ENCODE measurements at places on chromosomes 4 and X.
A peak's percentile ranks its signal among the peaks of the same experiment; 100 is the strongest.

- DNase-seq: no peak
These were observed at the start of gene LOC101059915 for GRCh38 chrX:71667328-71668247. LOC101059915 (plus strand) TSS chrX:71667546.

DNA sequence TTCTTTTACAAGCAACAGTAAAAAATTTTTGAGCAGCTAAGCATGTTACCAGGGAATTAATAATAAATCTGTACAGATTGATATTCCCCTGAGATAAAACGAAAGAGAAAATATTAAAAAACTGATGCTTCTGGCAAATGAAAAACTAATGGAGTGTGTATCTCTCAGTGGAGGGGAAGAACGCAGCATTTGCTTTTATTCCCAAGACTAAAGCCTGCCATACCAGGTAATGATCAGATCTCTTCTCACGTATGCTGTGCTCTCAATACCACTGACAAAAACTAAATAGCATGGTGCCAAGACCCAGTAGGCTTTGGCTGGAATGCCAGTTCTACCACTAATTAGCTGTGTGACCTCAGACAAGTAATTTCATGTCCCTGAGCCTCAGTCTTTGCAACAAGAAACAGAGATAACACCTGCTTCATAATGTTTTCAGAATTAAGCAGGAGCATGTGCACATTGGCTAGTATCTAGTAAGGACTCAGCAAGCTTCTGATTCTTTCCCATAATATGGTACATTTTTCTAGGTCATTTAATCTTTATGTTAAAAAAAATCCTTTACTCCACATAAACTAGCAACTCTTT, 179.6 kb downstream of the CENPC start:
- peak; percentile 19 for DNase-seq

DNA sequence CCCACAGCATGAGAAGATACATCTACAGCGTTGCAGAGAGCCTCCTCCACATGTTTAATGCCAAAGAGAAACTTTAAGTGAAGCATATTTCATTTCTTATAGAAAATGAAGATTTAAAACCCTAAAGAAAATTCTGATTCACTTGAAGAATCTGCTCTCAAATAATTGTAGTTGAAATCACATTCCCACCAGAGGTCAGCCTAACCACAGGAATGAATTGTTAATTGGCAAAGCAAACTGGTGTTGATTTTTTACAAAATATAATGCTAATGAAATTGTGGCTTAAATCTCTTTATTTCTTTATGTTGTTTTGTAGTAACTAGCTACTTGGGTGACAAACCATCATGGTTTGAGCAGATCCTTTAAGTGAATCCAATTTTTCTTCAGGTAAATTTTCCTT, 31.1 kb upstream of the WDR17 start:
- no peak for DNase-seq

GRCh38 chr4:185865901-185866328, 53.9 kb upstream of the SORBS2 start:
- DNase-seq: no peak

DNA sequence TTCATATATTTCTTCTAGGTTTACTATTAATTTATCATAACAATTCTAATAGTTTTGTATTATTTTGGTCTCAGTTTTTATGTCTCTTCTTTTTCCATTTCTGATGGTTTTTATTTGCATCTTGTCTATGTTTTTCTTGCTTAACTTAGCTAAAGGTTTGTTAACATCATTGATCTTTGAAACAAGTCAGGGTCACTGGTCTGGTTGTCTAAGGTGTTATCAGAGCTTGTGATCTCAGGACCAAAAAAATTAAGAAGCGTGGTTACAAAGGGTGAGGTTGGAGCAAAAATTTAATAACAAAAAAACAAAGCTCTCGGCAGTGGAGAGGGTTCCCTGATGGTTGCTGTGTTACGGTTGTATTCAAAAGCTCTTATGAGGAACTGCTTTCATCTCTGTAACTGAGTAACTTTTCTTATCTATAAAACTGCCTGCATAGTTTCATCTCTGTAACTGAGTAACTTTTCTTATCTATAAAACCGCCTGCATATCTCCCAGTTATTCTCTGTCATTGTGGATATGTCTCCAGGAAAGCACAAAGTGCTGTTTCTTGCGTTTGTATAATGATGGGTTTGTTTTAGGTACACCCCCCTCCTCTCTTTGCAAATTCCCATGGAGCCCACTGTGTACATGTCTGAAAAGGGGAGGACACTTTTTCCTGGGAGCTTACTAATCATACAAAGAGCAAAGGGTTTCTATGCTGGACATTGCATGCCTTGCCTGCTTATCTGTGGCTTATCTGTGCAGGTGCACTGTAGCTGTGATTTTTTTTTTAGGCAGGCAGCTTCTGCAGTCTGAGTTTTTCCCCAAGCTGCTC, 62.4 kb upstream of the UGT2B15 start:
- DNase-seq: no peak

GRCh38 chrX:66002824-66003680, 36.8 kb downstream of the VSIG4 start:
- DNase-seq: no peak

GRCh38 chr4:5758741-5759140, 47.7 kb downstream of the EVC start:
- DNase-seq: no peak

GRCh38 chrX:19440713-19441112, 74.6 kb downstream of the MAP3K15 start:
- DNase-seq: no peak

GRCh38 chr4:124803026-124803425, 90.5 kb upstream of the ANKRD50 start:
- no peak for DNase-seq

GRCh38 chr4:80049402-80049801, 23.6 kb downstream of the ANTXR2 start:
- DNase-seq: no peak

DNA sequence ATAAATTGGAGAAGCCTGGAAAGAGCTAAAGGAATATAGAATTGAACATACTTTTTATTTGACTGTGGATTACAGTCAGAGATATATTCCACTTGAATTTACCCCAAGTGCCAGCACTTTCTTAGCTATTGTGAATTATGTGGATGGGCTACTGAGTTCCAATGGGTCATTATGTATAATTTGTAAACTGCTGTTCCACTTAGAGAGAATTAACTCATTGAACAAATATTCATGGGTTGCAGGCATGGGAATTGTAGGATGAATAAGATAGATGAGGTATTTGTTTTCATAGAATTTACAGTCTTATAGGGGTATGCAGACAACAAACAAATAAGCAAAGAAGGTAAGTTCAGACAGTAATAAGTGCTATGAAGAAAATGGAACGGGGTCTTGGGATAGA, 195.7 kb downstream of the SHROOM3 start:
- DNase-seq: no peak

- no peak for DNase-seq
These were observed 39.8 kb upstream of the ATOH1 start for GRCh38 chr4:93788712-93789111.

GRCh38 chr4:85565761-85566480, 91.0 kb downstream of the ARHGAP24 start:
- no peak for DNase-seq

GRCh38 chr4:179116011-179116410, 1673.8 kb upstream of the AGA start:
- DNase-seq: no peak

GRCh38 chr4:174320494-174321199, 36.9 kb downstream of the CEP44 start:
- DNase-seq: no peak

DNA sequence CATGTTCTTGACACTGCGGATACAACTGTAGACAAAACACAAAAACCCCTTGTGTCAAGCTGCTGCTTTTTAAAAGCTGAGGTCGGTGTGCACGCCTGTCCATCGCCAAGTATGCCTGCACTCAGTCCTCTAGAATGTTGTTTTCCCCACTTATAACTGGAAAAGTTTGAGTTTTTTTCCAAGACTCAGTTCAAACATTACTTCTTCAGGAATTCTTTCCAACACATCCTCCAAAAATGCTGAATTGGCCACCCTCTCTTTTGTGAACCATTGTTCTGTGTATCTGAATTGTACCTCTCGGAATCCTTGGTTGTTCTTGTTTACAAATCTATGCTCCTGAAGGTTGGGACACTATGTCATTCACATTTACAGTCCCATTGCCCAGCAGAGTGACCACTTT, 94.6 kb downstream of the REELD1 start:
- DNase-seq: no peak

- DNase-seq: no peak
These were observed 36.0 kb upstream of the NSUN7 start for GRCh38 chr4:40713798-40714197.

DNA sequence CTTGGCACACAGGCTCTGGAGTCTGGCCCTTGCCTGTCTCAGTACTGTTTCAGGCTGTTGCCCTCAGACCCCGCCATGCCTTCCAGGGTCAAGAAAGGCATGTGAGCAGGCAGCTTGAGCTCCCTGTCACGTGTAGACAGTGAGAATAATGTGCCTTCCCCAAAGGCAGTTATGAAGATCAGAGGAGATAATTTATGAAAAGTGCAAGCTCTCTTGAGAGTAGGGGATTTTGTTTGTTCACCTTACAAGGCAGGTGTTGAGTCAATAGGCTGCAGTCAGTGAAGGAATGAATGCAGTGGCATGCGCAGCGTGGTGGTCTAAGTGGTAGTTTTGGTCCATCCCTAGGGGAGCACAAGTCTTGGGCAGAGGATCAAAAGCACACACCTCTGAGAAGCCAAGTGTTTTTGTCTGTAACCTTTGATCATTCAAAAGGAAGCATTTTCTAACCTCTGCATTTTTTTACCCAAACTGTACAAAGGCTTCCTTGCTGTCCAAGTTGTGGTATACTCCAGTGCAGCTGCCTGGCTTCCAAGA, 14.4 kb downstream of the HADH start:
- DNase-seq: no peak

GRCh38 chr4:85452058-85452731, 22.8 kb upstream of the ARHGAP24 start:
- no peak for DNase-seq

DNA sequence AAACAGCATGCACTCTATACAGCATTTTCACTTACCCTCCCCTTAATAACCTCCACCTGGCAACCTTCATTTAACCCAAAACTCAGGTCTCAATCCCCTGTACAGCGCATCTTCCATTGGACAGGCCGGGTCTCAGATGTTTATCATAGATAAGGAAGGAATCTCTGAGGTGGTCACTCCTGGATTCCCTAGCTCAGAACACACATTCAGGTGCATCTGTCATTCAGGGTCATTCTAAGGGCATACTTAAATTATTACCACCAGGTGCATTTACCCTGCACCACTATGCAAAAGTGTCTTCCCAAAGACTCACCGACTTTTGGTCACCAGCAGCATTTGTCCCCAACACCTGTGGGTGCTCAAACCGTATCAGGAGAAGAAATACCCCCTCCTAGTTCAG, 144.2 kb downstream of the RELL1 start:
- DNase-seq: no peak

- peak; percentile 65 for DNase-seq
These were observed 18.8 kb upstream of the TMSB4X start for GRCh38 chrX:12955882-12956703.

DNA sequence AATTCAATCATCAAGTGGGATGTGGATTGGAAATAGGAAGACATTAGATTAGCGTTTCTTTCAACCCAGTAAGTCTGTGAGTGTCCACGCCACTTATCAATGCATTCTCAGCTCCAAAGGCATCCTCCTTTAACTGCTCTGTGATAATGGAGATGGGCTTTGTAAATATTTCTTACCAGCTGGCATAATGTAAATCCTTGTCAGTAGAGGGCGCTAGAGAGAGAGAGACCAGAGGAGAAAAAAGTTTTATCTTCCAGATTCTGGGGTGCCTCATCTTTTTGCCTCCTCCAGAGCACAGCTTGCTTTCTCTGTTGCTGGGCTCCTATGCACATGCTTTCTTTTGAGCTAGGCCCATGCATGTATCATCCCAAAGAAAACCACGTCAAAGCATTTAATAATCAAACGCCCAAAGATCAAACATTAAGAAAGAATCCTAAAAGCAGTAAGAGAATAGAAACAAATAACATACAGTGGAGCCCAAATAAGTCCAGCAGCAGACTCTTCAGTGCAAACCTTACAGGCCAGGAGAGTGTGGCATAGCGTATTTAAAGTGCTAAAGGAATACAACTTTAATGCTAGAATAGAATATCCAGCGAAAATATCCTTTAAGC, 9.6 kb upstream of the MTMR1 start:
- peak; percentile 60 for DNase-seq

DNA sequence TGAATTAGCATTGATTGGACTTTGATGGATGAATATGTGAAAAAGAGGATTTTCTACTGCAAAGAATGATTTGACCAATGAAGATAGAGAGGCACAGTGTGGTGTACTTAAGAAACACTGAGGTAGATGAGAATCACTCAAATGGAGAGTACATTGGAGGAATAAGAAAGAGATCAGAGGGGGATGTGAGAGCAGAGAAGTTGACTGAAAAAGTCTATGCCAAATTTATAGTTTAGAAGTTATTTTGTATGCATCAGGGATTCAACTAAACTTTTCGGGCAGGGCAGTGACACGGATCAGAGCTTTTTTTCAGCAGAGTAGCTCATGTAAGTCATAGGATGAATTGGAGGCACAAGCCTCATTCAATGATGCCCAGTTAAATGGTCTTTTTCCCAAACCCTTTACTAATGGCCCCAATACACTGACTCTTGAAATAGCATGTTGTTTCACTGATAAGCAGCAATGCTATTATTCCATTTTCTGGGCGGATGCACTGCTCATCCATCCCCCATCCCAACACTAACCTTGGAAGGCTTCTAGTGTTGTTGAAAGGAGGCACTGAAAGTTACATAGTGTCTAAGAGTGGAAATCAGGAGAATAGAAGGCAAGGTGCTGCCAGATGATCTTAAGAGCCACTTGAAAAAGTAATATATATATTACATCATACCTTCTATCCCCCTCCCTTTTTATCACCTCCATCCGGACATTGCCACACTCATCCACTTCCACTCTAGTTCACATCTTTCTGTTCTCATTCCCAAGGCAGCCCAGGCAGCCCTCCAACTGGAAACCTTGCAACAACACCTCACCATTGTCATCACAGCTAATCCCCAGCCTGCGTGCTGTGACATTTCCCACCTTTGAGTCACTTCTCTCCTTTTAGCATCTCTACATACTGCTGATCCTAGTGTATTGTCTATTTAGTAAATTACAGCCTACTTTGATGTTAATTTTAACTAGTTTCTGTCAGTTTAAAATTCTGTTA, 46.1 kb downstream of the ARHGAP24 start:
- no peak for DNase-seq

DNA sequence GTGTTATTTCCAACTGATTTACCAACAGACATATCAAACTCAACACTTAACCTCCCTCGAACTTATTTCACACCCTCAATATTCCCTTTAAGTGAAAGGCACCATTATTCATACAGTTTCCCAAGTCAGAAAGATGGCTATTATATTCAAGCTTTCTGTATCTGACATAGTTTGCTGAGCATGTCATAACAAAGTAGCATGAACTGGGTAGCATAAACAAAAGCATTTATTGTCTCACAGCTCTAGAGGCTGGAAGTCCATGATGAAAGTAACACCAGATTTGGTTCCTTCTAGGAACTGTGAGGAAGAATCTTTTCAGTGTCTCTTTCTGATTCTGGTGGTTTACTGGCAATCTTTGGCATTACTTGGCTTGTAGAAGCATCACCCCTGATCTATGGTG, 1388.6 kb downstream of the TECRL start:
- DNase-seq: no peak

GRCh38 chrX:131779306-131779705, 235.4 kb downstream of the OR13H1 start:
- DNase-seq: no peak
